CD4-positive, alpha-beta T cell treated with Interleukin-4 for 4 hours (primary cell): ENCODE measurements at places on chromosomes 7 and 10.

GRCh38 chr7:39353615-39354376, 212.4 kb upstream of the YAE1 start:
- no peak for DNase-seq

DNA sequence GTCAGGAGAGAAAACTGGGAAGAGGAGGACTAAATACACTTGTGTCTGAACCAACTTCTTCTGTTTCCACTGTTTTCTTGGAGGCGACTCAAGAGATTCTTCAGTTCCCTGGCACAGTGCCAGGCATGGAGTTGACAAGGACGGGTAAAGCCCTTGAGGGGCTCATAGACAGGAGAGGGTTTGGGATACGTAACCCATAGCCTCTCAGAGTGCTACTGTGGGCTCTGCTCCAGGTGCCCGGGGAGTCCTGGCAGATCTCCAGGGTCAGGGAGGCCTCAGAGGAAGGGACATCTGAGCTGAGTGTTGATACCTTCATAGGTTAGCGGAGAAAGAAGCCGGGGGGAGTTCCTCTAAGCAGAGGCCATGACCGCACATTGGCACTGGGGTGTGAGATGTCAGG, 42.0 kb downstream of the GALNT17 start:
- DNase-seq: no peak

DNA sequence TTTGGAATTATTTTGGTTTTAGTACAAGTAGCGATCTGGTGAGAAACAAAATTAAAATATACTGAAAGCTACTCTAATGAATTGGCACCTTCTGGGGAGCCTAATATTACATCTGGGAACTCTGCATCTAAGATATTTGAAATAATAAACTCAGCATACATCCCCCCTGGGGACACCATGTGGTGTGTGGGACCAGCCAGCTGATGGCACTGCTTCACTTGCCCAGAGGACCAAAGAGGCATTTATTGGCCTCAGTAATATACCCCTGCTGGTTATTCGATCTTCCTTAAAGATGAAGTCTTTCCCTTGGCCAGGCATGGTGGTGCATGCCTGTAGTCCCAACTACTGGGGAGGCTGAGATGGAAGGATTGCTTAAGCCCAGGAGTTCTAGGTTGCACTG, 195.1 kb upstream of the AUTS2 start:
- DNase-seq: no peak

DNA sequence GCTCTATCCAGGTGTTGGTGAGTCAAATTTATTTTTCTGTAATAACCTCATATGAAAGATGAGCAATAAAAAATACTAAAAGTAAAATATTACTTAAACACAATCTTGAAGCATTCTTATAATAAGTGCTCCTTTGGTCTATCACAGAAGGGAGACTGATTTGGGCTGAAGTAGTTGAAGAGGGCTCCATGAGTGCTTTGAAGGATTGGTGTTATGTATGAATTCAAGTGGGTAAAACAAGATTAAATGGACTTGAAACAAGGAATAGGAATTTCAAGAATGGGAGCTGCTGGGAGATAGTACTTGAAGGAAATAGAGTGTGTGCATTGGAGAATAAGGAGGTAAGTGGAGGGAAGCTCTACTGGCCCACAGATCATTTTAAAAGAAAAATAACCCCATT, 7.3 kb upstream of the OR2A2 start:
- DNase-seq: no peak

GRCh38 chr7:2529161-2530070, 9.8 kb downstream of the LFNG start:
- DNase-seq: peak; percentile 69

GRCh38 chr10:113651898-113652297, 11.9 kb downstream of the NRAP start:
- DNase-seq: no peak

DNA sequence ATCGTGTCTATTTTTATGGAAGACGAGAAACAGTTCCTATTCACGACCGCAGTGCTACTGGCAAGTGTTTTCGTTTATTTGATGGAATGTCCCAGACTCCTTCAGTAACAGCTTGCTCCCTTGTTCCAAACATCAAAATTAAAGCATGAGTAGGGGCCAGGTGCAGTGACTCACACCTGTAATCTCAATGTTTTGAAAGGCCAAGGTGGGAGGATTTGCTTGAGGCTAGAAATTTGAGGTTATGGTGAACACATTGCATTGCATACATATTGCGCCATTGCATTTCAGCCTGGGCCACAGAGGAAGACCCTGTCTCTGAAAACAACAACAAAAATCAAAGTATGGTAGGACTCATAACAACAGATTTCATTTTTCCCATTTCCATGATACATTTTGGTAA, 22.8 kb downstream of the PTTG1IP2 start:
- DNase-seq: no peak
